ENCODE measurements at places on chromosomes 11 and 22.
A peak's percentile ranks its signal among the peaks of the same experiment; 100 is the strongest.

- DNase-seq, result no peak
Measured at GRCh38 chr11:75240311-75241035, at the start of gene TPBGL. TSS of gene TPBGL (plus strand) at chr11:75240774. CDS start at chr11:75241050, 276 bp downstream.

GRCh38 chr11:11435635-11436034, 82.6 kb upstream of the CSNK2A3 start:
- no peak for DNase-seq

- DNase-seq, result no peak
Measured at GRCh38 chr22:47207387-47207786, 444.9 kb downstream of the TBC1D22A start.

DNA sequence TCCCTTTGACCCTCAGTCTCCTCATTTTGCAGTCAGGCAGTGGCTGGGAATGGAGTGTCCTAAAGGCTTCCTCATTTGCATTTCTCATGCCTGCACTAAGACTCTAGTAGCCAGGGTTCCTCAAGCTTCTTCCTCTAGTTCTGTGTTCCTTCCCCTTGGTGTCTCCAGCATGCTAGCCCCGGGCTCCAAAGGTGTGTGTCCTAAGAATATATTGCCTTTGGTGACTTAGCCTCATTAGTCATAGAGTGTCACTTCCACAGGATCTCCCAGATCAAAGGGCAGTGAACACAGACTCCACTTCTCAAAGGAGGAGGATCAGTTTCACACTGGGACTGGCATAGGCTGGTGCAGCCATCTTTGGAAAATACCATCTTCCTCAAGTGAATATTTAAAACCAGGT, 21.4 kb upstream of the ACER3 start:
- DNase-seq, result no peak

GRCh38 chr11:99069856-99070444, 49.2 kb downstream of the CNTN5 start:
- DNase-seq, result peak; percentile 11

Data from iPS DF 6.9 (cell line).